SW 1271 (cell line): ENCODE measurements at places on chromosomes 12 and 14.

DNA sequence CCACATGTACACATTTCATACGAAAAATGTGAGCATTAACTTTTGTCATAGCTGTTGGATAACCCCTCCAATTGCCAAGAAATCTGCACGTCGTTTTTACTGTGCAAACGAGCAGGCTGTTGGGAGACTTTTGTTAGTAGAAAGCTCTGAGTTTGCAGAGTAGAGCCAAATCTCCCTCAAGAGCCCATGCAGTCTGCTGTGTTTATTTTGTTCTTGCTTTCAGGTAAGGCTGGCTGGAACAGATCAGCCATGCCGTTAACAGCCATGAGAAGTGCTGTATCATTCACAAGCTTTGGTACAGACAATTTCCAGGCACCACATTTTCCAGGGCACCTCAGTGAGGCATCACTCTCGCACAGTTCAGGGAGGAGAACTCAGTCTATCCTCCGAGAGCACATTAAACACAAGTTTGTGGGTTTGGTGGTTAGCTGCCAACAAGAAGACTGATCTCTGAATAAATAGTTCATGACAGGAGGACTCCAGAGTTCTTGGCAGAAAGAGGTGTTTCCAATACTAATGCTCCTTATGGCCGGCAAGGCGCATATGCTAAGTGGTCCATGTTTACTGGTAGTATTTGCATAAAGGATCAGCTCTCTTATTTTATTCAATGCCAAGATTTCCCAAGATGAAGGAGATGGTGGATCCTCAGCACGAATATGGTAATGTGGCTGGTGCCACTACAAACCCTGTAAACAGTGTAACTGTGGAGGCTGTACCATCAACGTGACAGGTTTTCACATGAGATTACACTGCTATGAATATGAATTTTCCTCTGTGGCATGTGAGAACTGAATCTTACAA is 30.3 kb upstream of the PELI2 start:
- no peak for DNase-seq

GRCh38 chr12:116384691-116385485 is 107.4 kb upstream of the MED13L start:
- no peak for DNase-seq

- no peak for DNase-seq
Observed at GRCh38 chr12:122949405-122949804, 16.9 kb downstream of the ABCB9 start.

GRCh38 chr12:58529897-58530741 is 390.2 kb downstream of the LRIG3 start:
- DNase-seq = no peak

GRCh38 chr12:92105676-92106075 is 40.0 kb downstream of the BTG1 start:
- DNase-seq = no peak

DNA sequence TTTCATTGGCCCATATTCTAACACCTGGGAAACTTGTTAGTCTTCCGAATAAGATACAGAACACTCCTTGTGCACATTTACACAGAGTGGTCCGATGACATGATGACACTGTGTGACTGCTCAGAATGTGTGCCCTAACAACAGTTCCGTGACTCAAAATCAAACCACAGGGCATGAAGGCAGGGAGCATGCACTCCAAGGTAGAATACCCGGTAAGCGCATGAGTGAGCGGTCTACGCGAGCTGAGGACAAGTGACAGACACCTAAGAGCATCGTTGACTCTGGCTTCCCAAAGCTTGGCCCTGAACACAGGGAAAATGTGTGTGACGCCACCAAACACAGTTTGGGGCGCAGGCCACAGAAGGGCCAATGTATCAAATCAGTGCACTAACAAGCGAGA is 18.6 kb downstream of the CLIP1 start:
- no peak for DNase-seq

DNA sequence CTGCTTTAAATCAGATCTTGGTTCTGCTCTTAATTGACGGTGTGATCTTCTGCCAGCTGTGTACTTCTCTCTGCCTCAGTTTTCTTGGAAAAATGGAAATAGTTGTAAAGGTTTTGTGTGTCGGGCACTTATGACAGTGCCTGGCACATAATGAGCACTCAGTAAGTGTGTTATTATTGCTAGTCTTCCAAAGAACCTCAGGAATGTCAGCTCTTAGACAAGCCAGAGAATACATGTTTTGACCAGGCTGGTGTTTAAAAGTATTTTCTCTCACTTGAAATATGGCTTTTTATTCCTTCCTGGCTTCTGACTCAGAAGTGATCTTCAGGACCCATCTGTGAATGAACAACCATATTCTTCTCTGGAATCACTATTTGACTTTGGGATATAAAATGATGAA is 304.1 kb downstream of the SNAPC1 start:
- DNase-seq = no peak

GRCh38 chr12:26100666-26101349 is 24.0 kb downstream of the BHLHE41 start:
- DNase-seq = no peak

DNA sequence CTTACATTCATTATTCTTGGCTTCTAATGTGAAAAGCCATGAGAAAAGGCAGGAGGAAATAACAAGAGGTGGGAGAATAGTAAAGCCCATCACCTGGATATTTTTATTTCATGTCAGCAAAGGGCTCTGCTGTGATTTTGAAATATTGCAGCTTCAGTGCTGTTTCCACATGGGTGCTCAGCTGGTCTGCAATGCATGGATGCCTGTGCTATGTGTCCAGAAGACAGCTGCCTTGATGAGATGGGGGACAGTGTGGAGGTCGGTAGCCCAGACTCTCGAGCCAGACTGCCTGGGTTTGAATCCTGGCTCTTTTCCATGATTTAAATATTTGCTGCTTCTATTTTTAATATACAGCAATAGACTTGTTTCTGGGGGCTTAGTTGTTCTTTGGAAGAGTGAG is 477.5 kb upstream of the GARIN6 start:
- DNase-seq = no peak

GRCh38 chr12:4252601-4253000 is 21.0 kb upstream of the CCND2 start:
- no peak for DNase-seq

- no peak for DNase-seq
Observed at GRCh38 chr14:99616832-99617800, 13.1 kb upstream of the CCDC85C start.

GRCh38 chr14:73457041-73457923 is 1.1 kb downstream of the NUMB start:
- no peak for DNase-seq

- peak; percentile 51 for DNase-seq
Observed at GRCh38 chr12:48817873-48818830, at the start of gene CACNB3. Gene CACNB3 (plus strand): TSS chr12:48818496. CDS start chr12:48818930, 434 bp downstream.

- DNase-seq = no peak
Observed at GRCh38 chr12:117466677-117467362, 105.4 kb upstream of the NOS1 start.

DNA sequence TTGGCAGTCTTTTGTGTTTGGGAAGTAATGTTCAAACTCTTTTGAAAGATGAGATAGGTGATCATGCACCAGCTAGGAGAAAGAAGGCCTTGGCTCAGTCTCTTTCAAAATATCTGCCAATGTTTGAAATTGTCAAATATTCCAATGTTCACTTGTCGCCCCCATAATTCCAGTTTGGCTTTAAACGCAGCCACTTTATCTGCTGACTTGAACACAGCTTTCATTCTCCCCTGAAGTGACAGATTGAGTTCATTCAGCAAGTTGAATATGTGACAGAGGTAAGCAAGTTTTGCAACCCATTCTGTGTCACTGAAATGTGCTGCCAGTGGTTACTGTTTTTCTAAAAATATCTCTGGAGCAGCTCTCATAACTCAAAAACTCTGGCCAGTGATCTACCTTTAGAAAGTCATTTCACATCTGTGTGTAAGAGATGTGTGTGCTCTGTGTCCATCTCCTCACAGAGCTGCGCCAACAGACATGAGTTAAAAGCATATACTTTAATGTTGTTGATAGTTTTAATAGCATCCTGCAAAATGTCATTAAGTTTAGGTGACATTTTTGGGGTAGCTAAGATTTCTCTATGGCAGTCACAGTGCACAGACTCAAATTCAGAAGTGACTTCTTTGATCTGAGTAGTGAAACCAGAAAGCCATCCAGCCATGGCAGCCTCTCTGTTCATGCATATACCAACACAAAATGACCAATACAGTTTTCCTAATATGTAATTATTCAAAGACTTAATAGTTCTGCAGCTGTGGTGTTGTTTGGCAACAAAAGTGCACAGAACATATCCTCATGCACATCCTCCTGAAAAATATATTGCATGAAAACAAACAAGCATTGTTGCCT is 614.3 kb upstream of the MIS18BP1 start:
- no peak for DNase-seq

GRCh38 chr12:91973813-91974212 is 171.8 kb downstream of the BTG1 start:
- no peak for DNase-seq

DNA sequence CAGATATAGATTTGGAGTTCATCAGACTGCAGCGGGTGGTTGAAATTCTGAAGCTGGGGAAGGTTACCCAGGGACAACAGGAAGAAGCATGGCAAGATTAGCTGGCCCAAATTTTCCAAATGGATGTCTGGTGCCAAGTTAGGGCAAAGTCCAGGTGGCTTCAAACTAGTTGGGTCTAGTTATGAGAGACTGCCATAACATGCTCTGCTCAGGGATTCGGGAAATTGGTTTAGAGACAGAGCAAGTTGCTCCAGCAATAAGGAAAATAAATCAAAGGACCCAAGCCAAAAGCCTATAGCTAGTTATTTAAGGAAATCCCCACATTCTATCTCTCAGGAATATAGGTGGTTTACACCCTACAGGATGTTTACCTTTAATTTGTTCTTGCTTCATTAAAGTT is 125.7 kb upstream of the BTG1 start:
- DNase-seq = no peak

DNA sequence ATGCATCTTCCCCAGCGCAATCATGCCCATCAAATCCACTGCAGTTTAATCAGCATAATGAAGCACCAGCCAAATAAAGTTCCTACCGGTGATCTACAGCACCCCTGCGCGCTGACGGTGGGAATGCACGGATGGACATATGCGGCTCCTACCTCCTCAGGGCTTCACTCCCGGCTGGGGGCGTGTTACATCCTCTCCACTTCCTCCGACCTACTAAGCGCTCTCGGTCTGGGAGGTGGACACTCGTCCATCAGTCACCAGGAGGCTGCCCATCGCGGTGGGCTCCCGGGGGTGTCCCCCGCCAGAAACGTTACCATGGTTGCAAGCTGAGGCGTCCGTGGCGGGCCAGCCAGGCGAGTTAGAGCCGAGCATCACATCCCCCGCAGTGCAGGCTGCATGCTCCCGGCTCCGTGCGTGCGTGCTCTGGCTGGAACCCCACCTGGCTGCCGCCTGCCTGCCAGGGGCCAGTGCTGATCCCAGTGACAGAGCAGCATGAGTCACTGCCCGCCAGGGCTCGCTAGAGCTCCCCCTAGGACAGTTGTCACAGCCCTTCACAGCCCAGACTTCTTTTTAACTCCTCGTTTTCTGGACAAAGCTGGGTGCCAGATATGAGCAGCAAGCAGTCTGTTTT is 73.0 kb downstream of the CIT start:
- peak; percentile 35 for DNase-seq
